ENCODE measurements at places on chromosomes 5 and 9. TPM values are rescaled to one million over a fixed set of nuclear protein-coding genes. Genes with fewer than 3 reads are reported as not detected.

Gene ERAP2
- total RNA-seq = 2.9 TPM

Gene RUSC2
- 32.6 TPM for total RNA-seq

Gene ZNF454
- 10.0 TPM for total RNA-seq

Gene CDC37L1
- total RNA-seq = 31.7 TPM

Gene PCDHGA7
- 6.6 TPM for total RNA-seq

Gene NEUROG1
- total RNA-seq = 0.39 TPM

Gene IL13
- total RNA-seq = not detected

Gene CER1
- 0.72 TPM for total RNA-seq

Gene CDKN2B-AS1
- 0.55 TPM for total RNA-seq

Gene KLF4
- 21.6 TPM for total RNA-seq

Gene ASTN2
- 48.8 TPM for total RNA-seq

Gene FOXD4L4
- 0.22 TPM for total RNA-seq

Gene ELAVL2
- total RNA-seq = 188 TPM

Gene SPATA31D4
- not detected for total RNA-seq

Gene GARNL3
- 74.7 TPM for total RNA-seq

Gene TRIP13
- total RNA-seq = 7.3 TPM

Gene ECSCR
- 63.2 TPM for total RNA-seq

Gene CFAP77
- 0.30 TPM for total RNA-seq

Gene NME5
- total RNA-seq = 17.0 TPM

Gene PPP2R2B
- 62.0 TPM for total RNA-seq

Gene C9orf50
- 0.44 TPM for total RNA-seq

Gene PCDHB4
- total RNA-seq = 3.2 TPM

Gene PCDHA12
- 2.5 TPM for total RNA-seq

Gene SPATA31C1
- total RNA-seq = 0.20 TPM

Gene RETREG1
- 68.3 TPM for total RNA-seq

Gene ACOT12
- 3.8 TPM for total RNA-seq

Gene TRIM7
- 1.8 TPM for total RNA-seq

Gene ESM1
- 3.9 TPM for total RNA-seq
